ENCODE measurements at places on chromosomes 6 and 20. TPM values are rescaled to one million over a fixed set of nuclear protein-coding genes. Genes with fewer than 3 reads are reported as not detected.

- no peaks in the 10 kb centered on the region for H3K27me3 ChIP-seq
- no peaks in the 10 kb centered on the region for H3K36me3 ChIP-seq
- DNase-seq = no peak
- H3K4me3 ChIP-seq = no peak overlapping the region
- H3K4me1 ChIP-seq = no peaks in the 10 kb centered on the region
Observed at GRCh38 chr20:40765814-40766480, 76.9 kb upstream of the MAFB start.

DNA sequence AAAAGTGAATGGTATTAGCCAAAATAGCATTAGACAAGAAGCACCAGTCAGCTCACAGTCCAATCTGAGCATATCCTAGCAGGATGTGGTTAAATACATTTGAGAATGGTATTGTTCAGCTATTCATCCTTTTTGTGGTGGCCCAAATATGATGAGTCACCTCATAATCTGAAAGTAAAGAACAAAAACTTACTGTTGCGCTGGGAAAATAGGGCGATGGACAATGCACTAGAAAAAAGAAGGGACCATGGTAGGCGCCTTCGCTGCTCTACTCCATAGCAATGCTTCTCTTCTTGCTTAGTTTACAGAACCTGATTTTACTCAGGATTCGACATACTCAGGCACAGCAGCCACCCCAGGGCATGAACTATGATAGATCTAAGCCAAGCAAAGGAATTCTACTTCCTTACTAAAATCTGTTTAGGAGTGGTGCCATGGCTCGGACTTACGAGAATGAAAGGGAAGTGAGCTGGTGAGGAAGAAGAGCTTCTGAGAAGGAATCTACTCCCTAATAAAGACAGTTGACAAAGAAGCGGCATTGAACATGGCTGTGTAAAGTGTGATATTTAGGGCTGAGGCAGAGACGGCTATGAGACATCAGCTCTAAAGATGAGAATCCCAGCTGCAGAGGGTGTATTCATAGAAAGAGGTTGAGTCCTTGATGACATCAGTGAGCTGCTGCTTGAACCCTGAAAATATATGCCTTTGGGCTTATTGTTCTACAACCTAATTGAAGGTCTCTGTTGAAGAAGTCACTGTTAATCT, 16.6 kb upstream of the FBXO9 start:
- H3K27ac ChIP-seq = no peak overlapping the region
- no peaks in the 10 kb centered on the region for H3K4me1 ChIP-seq
- no peak for DNase-seq
- H3K27me3 ChIP-seq = no peaks in the 10 kb centered on the region

- H3K27me3 ChIP-seq = no peaks in the 10 kb centered on the region
- H3K4me1 ChIP-seq = no peaks in the 10 kb centered on the region
- H3K27ac ChIP-seq = no peak overlapping the region
- H3K4me3 ChIP-seq = no peak overlapping the region
- no peaks in the 10 kb centered on the region for H3K36me3 ChIP-seq
- DNase-seq = no peak
Observed at GRCh38 chr20:46243707-46244628, 64.3 kb downstream of the CDH22 start.

FOXQ1 gene
- 11.3 TPM for total RNA-seq

- DNase-seq = no peak
- H3K27me3 ChIP-seq = no peaks in the 10 kb centered on the region
- no peaks in the 10 kb centered on the region for H3K4me1 ChIP-seq
- H3K36me3 ChIP-seq = no peaks in the 10 kb centered on the region
- no peak overlapping the region for H3K4me3 ChIP-seq
- no peak overlapping the region for H3K27ac ChIP-seq
Observed at GRCh38 chr6:90860822-90861601, 274.1 kb upstream of the MAP3K7 start.

DNA sequence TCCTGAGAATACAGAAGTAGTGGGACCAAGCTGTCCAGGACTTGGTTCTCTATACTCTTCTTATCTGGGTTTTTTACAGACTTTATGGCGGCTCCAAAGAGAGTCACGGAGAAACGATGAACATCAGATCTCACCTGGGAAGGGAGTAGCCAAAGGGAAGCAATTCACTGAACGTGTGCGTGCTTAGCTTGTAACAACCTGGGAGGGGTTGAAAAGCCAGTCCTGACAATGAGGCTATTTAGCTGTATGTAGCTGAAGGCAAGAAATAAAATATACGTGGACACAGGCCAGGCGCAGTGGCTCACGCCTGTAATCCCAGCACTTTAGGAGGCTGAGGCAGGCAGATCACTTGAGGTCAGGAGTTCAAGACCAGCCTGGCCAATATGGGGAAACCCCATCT, 18.2 kb upstream of the RBL1 start:
- H3K4me1 ChIP-seq = no peaks in the 10 kb centered on the region
- no peaks in the 10 kb centered on the region for H3K36me3 ChIP-seq
- H3K27me3 ChIP-seq = no peaks in the 10 kb centered on the region
- DNase-seq = no peak
- H3K4me3 ChIP-seq = no peak overlapping the region
- H3K27ac ChIP-seq = no peak overlapping the region

BMP2 gene
- 4.7 TPM for total RNA-seq
